ENCODE measurements at places on chromosomes 16 and 17.

- no peak for DNase-seq
These were observed 46.9 kb downstream of the CUEDC1 start for GRCh38 chr17:57908278-57908677.

- no peak for DNase-seq
These were observed 11.2 kb downstream of the METTL16 start for GRCh38 chr17:2500446-2500845.

- no peak for DNase-seq
These were observed 3.7 kb downstream of the ARHGAP27 start for GRCh38 chr17:45428931-45429338.

DNA sequence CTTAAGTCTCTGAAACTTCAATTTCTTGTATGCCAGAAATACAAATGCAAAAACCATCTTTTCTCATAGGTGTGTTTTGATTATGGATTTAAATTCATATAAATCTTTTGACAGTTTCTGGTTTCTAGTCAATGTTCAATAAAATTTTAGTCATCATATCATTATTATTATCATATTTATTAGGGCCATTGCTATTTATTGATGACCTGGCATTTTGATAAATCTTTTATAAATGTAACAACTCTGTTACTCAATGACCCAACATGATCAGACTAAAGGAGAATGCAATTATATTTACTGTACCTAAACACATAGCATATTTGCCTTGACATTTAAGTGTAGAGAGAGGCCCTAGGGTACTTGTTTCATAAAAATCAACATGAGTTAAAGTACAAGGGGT, 320.8 kb downstream of the CDH8 start:
- no peak for DNase-seq

DNA sequence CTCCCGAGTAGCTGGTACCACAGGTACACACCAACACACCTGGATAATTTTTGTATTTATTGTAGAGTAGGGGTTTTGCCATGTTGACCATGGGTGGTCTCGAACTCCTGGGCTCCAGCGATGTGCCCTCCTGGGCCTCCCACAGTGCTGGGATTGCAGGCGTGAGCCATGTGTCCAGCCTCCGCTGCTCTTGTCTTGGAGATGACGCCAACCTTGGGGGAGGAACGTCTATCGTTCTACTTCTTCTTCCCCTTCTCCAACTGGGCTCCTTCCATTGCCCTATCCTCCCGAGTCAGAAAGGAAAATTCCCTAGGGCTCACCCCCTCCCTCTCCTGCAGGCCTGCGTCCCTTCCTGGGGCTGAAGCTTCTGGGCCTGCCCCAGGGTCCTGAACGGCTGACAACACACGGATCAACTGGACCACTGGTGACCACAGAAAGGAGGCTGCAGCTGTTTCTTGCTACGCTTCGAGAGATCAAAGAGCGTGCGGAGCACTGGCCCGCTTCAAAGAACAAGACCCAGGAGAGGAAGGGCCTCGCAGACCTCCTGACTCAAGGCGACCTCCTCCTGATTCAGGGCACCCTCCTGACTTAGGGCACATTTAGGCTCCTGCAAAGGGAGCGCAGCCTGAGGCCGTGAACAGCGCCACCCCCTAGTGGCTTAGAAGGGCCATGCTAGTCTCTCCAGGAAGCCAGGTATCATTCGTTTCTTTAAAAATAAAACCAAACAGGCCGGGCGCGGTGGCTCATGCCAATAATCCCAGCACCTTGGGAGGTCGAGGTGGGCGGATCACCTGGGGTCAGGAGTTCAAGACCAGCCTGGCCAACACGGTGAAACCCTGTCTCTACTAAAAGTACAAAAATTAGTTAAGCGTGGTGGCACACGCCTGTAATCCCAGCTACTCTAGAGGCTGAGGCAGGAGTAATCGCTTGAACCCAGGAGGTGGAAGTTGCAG, 48.5 kb upstream of the HELZ start:
- peak; percentile 61 for DNase-seq

DNA sequence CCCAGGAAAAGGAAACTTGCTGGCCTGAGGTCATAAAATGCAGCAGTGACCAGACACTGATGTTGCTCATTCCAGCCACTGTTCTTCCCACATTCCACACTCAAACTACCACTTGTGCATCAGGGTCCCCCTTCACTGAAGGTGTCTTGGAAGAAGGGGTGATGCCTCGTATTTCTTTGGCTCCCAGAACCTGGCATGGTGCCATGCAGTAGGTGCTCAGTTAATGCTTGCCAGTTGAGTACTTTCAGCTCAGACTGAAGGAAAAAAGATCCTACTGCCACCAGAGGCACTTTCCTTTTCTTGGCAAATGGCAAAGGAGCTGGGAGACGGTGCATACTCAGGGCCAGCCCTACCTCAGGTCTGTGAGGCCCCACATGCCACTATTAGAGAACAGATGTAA, 73.5 kb downstream of the TEX14 start:
- no peak for DNase-seq

- DNase-seq, result no peak
These were observed 520.8 kb downstream of the WWOX start for GRCh38 chr16:78620291-78620690.

GRCh38 chr17:70271672-70272071, 102.3 kb downstream of the KCNJ2 start:
- no peak for DNase-seq

DNA sequence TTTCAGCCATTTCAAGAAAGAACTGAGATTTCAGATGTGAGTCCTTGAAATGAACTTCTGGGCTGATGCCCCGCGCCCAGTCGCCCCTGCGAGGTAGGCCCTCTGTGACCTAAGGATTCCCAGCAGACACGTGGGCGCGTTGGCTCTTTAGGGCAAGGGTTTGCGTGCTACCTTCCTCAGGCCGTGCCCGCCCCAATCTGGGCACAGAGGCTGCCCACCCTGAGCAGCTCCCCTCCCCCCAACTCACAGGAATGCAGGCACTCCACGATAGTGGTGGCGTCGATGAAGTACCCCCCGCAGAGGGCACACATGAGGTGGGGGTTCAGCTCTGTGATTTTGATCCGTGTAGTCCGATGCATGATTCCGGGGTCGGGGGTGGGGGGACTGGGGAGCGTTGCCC, 8.1 kb downstream of the PCGF2 start:
- DNase-seq, result no peak

GRCh38 chr16:61233713-61234112, 802.5 kb downstream of the CDH8 start:
- DNase-seq, result peak; percentile 28

DNA sequence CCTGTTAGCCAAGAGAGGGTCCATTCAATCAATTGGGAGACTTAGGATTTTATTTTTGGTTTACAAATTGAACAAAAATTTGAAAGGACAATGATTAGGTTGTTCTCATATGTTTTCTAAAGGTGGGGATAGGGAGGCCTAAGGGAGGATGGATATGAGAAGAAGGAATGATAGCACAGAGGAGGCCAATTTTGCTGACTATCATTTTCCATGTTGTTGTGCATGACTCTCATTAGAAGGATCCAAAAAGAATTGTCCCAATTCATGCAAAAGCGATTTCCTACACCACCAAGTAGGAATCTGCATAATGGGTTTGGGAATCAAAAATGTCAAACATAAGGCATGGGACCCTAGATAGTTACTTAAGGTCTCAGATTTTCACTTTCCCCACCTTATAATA, 524.8 kb downstream of the KIF2B start:
- DNase-seq, result no peak

All from left lung (tissue), 14 donors.